ENCODE measurements at places on chromosomes 12 and 14.

DNA sequence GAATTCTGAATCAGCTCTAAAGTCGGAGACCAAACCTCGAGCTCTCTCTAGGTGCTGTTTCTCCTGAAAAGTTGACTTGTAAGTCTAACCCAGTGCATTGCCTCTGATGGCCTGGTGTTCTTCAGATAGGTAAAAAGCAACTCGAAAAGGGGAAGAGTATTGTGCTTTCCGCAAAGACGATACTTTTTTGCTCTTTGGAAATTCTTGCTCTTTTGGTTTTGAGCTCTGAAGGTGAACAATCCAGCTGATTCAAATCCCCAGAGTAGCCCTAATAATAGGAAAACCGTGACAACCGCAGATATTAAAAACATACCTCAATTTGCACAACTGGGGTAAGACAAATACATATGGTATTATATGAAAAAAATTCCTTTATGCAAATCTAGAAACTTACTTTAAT, 447.4 kb downstream of the RAD51B start:
- no peak for DNase-seq

DNA sequence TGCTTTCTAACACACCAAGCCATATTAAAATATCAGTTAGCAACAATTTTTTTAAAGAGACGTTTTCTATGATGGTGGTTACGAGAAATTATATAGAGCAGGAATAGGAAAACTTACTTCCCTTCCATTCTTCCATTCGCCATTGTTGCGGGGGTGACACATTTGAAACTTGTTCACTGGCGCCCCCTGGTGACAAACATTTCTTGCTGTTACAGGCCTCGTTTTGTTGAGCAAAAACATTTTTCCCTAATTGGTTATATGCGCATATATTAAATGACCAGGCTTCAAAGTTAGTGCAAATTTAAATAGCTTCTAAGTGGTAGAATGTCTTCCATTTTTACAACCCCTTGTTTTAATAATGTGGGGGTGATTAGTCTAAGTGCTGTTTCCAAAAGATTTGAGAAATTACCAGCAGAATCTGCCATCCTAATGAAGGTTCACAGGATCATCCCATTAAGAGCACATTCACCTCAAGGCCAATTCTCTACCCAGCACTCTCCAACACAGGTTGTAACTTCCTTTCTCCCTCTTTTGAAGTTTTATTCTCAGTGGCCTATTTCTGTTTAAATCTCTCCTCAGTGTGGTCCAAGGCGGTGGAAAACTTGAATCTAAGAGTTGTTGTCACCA, 1124.7 kb downstream of the FLRT2 start:
- peak; percentile 2 for DNase-seq

GRCh38 chr12:58408516-58408915, 467.1 kb downstream of the ATP23 start:
- DNase-seq, result no peak

DNA sequence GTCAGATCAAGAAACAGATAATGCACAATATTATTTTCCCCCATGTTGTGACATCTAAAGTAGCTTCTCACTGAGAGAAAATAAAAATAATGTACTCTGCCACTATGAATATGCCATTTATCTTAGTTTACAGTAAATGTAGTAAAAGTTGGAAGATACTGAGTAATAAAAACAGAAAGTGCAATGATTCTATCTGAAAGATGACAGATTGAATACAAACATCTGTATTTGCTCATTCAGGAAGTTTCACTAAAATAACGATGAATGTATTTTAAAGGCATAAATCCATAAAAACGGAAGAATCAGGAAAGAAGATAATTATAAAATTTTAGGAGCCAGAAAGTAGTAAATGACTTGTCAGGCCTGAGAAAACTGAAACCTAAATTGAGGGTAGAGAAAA, 18.2 kb downstream of the SLC35F4 start:
- DNase-seq, result no peak

- DNase-seq, result no peak
Observed at GRCh38 chr12:46534327-46534840, 161.8 kb upstream of the SLC38A2 start.

DNA sequence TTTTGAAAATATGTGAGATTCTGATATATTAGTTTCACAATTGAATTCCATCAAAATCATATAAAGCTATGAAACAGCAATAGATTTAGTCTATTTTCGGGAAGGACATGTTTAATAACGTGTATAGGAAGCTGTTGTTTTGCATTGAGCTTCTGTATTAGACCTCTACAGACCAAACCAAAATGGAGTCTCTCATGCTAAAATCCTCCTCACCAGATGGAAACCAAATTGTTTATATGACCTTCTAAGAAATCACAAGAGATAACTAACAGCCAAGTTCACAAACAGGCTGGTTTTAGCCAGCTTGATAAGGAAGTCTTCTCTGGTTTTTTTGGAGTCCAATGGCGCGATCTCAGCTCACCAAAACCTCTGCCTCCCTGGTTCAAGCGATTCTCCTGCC, 23.9 kb downstream of the L2HGDH start:
- no peak for DNase-seq

DNA sequence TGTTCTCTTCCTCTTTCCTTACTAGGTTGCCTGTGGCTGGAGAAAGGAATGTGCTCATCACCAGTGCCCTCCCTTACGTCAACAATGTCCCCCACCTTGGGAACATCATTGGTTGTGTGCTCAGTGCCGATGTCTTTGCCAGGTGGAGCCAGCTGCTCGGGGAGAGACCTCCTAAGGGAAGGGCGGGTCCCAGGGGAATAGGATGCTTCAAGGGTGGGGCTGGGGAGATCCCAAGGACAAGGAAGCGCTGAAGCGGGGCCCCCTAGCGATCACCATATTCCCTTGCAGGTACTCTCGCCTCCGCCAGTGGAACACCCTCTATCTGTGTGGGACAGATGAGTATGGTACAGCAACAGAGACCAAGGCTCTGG, 10.2 kb downstream of the MARS1 start:
- no peak for DNase-seq

DNA sequence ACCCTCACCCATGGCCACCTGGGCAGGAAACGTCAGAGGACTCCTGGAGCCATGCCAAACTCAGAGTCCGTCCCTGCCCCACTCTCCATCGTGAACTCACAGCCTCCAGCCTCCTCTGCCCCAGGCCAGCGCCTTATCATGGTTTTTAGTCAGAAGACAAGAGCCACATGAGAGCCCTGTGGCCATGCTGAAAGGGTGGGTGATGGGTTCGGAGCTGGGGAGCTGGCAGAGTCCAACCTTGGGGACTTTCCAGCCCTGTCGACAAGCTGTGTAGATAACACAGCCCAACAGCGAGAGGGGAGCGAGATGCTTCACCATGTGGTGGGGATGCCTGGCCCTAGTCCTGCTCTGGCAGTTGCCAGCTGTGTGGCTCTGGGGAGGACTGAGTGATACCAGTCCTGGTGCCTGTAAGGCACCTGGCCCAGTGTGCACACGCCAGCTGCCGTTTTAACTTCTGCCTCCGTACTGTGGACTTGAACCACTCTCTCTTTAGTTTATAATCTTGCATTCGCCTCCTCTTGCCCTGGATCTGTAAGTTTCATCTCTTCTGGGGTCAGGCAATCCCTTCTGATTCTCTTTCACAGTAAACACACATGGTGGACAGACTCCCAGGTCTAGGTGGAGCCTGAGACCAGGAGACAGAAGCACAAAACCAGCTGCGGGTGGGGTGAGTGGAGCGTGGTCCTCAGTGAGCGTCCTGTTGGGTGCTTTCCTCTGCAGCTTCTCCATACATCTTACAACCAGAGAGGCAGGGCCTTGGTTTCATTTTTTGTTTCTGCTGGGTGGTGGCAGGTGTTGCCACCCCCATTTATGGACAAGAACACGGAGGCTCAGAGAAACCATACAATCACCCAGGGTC, 55.3 kb downstream of the RIN3 start:
- no peak for DNase-seq

DNA sequence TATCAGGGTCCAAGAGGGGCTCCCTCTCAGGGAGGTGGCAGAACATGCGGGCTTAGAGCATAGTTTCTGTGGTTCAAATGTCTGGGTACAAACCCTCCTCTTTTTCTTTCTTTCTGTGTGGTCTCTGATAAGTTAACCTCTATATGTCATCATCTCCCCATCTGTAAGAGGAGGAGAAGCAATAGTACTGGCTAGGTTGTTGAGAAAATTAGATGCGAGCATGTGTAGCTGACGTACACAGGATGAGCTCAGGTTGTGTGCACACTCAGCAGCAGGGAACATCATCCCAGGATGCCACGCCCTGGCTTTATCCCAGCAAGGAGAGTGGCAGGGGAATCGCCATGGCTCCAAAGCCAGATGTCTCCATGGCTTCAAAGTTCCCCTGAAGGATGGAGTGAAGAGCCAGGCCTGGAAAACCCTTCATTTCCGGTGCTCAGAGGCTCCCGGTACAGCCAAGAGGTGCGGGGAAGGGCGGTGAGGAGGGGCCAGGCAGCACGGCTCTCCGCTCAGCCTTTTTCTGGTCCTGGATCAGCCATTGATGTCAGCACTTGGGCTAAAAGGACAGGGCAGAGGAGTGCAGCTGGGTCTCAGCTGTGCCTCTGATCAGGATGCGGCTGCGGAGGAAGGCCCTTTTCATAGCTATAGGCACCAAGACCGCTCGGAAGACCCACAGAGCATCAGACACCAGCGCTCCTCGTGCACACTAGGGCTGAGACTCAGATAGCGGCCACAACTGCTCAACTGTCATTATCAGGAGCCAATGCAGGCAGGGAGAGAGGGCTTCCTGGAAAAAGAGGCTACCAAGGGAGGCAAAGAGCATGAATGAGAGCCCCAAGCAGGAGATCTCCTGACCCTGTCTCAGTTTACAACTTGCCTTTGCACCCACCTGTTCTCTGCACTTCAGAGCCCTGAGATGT, 41.5 kb downstream of the ARL6IP4 start:
- no peak for DNase-seq

- no peak for DNase-seq
Observed at GRCh38 chr14:100079726-100080005, 14.4 kb downstream of the EVL start.

- no peak for DNase-seq
Observed at GRCh38 chr12:65811968-65812700, 12.1 kb upstream of the HMGA2 start.

- no peak for DNase-seq
Observed at GRCh38 chr12:40769846-40770245, 77.6 kb downstream of the CNTN1 start.

GRCh38 chr12:108847705-108848104, 9.7 kb downstream of the SSH1 start:
- no peak for DNase-seq

GRCh38 chr12:88062474-88062873, 33.3 kb upstream of the C12orf50 start:
- DNase-seq, result no peak

DNA sequence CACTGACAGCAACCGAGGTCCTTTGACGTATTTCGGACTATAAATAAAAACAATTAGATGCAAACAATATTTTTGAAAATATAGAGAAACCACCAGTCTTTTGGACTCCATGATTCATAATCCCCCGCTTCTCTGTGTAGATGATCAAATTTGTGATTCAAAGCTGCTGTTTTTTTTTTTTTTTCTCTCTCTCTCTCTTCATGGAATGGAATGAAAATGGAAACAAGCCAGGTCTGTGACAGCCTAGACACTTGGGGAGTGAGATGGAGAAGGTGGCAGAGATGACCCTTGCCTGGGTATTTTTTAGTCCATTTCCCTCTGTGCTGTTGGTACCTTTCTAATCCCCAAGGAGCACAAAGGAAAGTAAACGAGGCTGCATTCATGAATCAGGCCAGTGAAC, 248.5 kb downstream of the GLT1D1 start:
- no peak for DNase-seq

GRCh38 chr14:68458840-68459469, 333.9 kb downstream of the ZFP36L1 start:
- DNase-seq, result no peak

DNA sequence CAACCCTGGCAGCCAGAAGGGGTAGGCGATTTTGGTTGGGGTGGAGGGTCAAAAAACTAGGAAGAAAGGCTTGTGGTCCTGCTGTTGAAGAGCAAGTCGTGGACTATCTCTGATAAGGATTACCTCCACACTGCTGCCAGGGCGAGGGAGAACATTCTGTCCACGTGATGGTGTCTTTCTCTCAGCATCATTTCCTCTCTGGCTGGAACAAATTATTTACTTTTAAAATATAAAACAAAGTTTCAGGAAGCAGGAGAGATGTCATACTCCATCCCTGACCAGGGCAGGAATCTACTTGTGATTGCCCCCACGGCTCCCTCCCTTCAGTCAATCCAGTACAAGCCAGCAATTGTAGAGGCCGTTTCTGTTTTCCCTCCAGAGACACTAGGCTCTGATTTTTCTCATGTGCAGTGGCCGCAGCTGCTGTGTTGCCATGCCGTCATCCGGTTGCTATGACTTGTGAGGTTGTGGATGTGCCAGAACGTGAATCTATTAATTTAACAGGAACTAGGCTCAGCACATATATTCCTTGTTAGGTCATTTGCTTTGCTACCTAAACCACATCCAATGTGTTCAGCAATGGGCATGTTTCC, 61.5 kb upstream of the PTGR2 start:
- no peak for DNase-seq

DNA sequence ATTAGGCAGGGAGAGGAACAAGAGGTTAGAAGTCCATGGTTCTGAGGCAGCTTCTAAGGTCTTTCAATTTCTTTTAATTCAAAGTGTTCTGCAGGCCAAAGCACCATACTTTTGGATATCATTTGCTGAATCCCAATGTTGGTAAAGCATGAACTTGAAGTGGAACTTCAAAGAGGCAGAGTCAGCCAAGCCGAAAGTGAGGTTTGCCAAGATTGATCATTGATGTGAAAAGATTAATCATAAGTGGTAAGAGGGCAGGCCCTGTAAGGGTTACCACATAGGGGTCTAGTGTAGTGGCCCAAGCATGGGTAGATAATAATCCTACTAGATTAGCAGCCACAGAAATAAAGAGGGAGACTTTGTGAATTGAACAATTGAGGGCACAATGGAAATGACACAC, 191.7 kb upstream of the DIO2 start:
- no peak for DNase-seq

DNA sequence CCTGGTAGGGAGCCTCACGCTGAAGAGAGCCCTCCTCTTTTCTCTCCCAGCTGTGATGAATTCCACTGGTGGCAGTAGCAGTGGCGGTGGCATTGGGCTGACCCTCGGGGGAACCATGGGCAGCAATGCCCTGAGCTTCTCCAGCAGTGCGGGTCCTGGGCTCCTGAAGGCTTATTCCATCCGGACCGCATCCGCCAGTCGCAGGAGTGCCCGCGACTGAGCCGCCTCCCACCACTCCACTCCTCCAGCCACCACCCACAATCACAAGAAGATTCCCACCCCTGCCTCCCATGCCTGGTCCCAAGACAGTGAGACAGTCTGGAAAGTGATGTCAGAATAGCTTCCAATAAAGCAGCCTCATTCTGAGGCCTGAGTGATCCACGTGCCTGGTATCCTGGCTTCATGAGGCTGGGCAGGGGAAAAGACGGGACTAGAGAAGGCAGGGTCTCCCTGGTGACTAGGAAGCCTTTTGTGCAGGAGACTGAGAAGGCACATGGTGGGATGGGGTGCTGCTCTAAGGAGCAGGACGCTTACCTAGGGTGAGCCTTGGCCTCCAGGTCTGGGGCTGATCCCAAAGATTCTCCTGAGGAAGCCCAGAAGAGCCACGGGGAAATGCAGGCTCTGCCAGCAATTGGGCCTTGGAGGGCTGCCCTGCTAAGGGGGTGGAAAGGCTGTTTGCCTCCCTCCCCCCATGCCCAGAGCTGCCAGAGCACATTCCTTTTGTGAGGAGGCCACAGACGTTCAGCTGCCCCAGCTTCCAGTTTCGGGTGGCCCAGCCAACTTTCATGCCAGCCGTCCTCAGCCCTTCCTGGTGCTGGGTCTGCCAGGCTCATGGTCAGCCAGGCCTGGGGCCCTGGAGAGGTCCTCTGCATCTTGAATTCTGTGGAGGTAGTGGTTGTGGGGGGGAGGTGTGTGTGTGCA, 15.8 kb downstream of the KRT7 start:
- no peak for DNase-seq

Data from stimulated activated CD4-positive, alpha-beta T cell treated with anti-CD3 and anti-CD28 coated beads, Interleukin-12 subunit alpha, Interleukin-12 subunit beta, amount 100 ng/mL, for 4 hours (primary cell).